ENCODE measurements at places on chromosomes 1 and 21. TPM values are rescaled to one million over a fixed set of nuclear protein-coding genes. Genes with fewer than 3 reads are reported as not detected.

Gene CATSPERE
- not detected for total RNA-seq

Gene SNX7
- total RNA-seq, result 36.5 TPM

Gene POGK
- total RNA-seq, result 38.3 TPM

Gene SYT6
- not detected for total RNA-seq

Gene CHI3L1
- not detected for total RNA-seq

Gene HES2
- total RNA-seq, result 42.9 TPM

Gene PRAMEF14
- not detected for total RNA-seq

Gene ANGPTL3
- total RNA-seq, result not detected

Gene SAMD13
- total RNA-seq, result 1.1 TPM

Gene TNFAIP8L2
- total RNA-seq, result not detected

Gene KRTAP13-2
- not detected for total RNA-seq

Gene DMBX1
- 2.4 TPM for total RNA-seq

Gene KCNA3
- not detected for total RNA-seq

Gene AADACL4
- total RNA-seq, result not detected

Gene LRRN2
- 9.0 TPM for total RNA-seq

Gene CFAP126
- total RNA-seq, result not detected
